ENCODE measurements at places on chromosomes 1 and 21. TPM values are rescaled to one million over a fixed set of nuclear protein-coding genes. Genes with fewer than 3 reads are reported as not detected.

DNA sequence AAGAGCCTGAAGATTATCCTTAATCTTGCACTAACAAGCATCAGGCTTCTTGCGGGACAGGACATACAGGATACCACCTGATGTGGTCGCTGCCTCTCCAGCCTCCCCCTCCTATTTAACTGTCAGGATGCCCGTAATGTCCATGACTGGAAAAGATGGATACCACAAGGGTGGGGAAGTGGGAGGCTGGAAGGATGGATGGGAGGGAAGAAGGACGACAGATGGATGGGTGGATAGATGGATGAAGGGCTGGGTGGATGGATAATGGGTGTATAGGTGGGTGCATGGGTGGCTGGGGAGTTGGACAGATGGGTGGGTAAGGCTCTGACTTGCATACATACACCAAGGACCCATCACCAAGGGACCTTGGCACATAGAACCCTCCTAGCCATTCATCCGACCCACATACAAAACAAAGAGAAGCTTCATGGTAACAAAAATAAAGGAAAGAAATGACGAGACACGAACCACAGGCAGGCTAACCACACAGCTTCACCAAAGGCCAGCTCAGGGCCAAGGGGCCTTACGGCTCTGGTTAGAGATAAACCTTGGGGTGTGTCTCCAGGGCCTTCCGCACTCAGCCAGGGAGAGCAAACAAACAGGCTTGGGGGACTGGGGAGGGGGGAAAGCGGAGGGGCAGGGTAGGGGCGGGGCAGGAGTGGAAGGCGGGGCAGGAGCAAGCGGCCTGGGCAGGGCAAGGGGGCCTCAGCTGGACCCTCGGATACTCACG is 50.5 kb downstream of the HSPG2 start:
- H3K36me3 ChIP-seq = peaks cover 84% of the 10 kb centered on the region
- no peaks in the 10 kb centered on the region for H3K27me3 ChIP-seq
- H3K4me3 ChIP-seq = no peak overlapping the region
- DNase-seq = no peak
- no peaks in the 10 kb centered on the region for H3K4me1 ChIP-seq

DNA sequence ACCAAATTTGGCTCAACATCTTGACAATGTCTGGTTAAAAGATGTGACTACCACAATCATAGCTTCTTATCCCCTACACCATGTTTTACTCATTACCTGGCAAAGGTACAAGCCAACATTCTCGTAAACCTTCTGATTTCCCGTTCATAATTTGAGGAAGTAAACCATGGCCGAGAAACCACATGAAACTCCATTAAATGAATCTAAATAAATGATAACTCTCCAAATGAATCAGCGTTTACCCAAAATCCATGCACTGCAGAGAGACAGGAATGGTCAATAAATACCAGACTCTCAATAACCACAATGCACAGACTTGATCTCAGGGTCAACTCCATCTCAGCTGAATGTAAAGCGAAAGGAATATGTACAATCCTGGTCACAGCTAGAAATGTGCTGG is 125.2 kb downstream of the TYW3 start:
- no peaks in the 10 kb centered on the region for H3K27me3 ChIP-seq
- no peak overlapping the region for H3K27ac ChIP-seq
- no peaks in the 10 kb centered on the region for H3K4me1 ChIP-seq
- H3K36me3 ChIP-seq = no peaks in the 10 kb centered on the region
- DNase-seq = no peak
- H3K4me3 ChIP-seq = no peak overlapping the region

- no peak overlapping the region for H3K4me3 ChIP-seq
- H3K27ac ChIP-seq = no peak overlapping the region
- DNase-seq = no peak
- no peaks in the 10 kb centered on the region for H3K36me3 ChIP-seq
- no peaks in the 10 kb centered on the region for H3K27me3 ChIP-seq
Observed at GRCh38 chr1:80365359-80366021, 1359.0 kb upstream of the ADGRL4 start.

DNA sequence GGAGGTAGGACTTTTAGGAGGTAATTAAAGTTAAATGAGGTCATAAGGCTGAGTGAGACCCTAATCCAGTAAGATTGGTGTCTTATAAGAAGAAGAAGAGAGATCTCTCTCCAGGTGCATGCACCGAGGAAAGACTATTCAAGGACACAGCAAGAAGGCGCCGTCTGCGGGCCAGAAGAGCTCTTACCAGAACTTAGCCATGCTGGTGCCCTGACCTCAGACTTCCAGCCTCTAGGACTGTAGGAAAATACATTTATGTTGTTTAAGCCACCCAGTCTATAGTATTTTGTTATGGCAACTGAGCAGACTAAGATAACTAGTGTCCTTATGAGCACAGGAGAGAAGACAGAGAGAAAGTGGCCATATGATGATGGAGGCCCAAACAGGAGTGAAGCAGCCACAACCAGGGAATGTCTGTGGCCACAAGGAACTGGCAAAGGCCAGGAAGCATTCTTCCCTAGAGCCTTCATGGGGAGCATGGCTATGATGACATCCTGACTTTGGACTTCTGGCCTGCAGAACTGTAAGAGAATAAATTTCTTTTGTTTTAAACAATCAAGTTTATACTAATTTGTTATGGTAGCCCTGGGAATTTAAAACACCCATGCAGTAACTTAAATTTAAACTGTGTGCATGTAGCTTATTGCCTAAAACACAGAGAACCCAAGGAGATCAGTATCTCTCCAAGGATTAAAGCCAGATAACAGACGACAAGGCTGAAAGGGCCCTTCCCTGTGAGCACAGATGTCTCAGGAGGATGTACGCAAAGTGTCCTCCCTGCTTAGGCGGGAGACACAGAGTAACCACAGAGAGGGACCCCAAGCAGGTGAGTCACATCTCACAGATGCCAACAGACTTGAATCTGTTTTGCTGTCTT is 9.9 kb upstream of the CD58 start:
- no peak overlapping the region for H3K4me3 ChIP-seq
- no peak for DNase-seq
- H3K36me3 ChIP-seq = no peaks in the 10 kb centered on the region
- no peaks in the 10 kb centered on the region for H3K4me1 ChIP-seq

SFPQ gene
- total RNA-seq = 181 TPM
